ENCODE measurements at places on chromosomes 16 and 17. TPM values are rescaled to one million over a fixed set of nuclear protein-coding genes. Genes with fewer than 3 reads are reported as not detected.
A peak's percentile ranks its signal among the peaks of the same experiment; 100 is the strongest.

The KRT23 gene
- not detected for total RNA-seq

DNA sequence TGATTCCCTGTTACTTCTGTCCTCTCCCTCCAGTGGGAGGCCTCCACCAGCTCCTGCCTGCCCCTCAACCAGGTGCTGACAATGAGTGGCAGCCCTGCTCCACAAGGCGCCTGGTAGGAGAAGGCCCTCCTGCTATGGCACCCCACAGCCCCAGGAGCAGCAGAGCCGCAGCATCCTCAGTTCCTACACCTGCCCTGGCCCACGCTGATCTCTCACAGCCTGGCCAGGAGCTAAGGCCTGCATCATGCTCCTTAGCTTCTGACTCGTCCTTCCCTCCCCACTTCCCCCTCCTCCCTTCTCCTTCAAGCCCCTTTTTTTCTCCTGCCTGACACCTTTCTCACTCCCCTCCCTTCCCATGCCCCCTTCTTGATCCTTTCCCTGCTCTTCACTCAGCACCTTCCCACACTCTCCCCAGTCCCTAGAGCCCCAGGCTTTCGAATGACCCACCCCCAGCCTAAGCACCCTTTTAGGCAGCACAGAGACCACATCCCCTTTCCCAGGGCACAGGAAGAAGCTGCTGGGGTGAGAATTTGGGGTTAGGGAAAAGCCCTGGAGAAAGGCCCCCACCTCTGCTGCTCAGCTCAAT, 6.5 kb downstream of the PROCA1 start:
- H3K4me3 ChIP-seq = no peak overlapping the region
- no peak for DNase-seq
- H3K36me3 ChIP-seq = peaks cover 50% of the 10 kb centered on the region
- H3K4me1 ChIP-seq = no peaks in the 10 kb centered on the region
- no peak overlapping the region for H3K27ac ChIP-seq

DNA sequence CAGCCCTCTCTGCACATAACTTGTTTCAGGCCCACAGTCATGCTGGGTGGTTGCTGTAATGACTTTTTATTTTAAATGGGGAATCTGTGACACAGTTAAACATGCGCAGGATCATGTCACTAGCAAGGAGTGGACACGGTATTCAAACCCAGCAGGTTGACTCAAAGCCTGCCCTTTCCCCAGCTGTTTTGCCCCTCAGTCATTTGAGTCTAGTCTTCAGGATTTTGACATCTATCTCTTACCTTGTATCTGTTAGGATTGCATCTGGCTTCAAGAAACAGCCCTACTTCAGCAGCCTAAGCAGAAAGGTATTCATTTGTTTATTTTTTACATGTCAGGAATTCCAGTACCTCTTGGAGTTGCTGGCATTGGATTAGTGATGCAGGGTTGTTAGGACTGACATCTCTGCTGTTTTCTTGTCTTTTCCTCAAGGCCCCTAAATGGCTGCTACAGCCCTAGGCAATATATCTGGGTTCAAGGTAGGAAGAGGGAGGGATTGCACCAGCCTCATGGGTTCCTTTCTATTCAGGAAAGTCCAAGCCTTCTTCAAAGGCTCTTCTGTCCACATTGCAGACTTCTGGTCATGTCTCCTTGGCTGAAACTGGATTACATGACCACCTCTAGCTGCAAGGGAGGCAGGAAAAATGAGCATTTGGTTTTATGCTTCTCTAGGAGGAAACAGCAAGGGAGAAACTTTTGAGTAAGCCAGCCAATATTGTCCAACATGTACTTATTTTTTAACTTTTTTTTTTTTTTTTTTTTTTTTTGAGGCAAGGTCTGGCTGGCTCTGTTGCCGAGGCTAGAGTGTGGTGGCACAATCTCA, 22.8 kb downstream of the ABCC1 start:
- no peak overlapping the region for H3K4me3 ChIP-seq
- peak overlapping the region; percentile 73 for H3K27ac ChIP-seq
- no peaks in the 10 kb centered on the region for H3K27me3 ChIP-seq
- peaks cover 32% of the 10 kb centered on the region for H3K4me1 ChIP-seq
- DNase-seq = no peak

- peak overlapping the region; percentile 78 for H3K27ac ChIP-seq
- DNase-seq = no peak
- H3K4me1 ChIP-seq = peaks cover 19% of the 10 kb centered on the region
- peak overlapping the region; percentile 77 for H3K4me3 ChIP-seq
- H3K36me3 ChIP-seq = no peaks in the 10 kb centered on the region
- H3K27me3 ChIP-seq = no peaks in the 10 kb centered on the region
Measured at GRCh38 chr16:4767872-4768548, 1.0 kb upstream of the ZNF500 start.

DNA sequence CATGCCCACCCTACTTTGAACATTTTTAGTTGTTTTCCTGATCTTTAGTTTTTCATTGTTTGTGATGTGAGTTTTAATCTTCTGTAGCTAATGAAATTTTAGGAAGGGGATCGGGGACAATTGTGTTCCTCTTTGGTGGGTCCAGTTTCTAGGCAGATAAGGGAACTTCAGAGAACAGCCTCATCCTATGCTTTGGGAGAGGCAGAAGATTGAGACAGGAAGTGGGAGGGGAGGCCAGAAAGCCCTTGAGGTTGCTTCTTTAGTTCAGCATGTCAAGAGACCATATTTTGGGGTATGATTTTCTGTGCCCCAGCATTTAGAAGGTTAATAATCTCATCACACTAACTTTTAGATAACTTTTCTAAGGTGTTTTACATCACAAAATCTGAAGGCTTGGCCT, 191.0 kb downstream of the TANC2 start:
- H3K27me3 ChIP-seq = no peaks in the 10 kb centered on the region

DNA sequence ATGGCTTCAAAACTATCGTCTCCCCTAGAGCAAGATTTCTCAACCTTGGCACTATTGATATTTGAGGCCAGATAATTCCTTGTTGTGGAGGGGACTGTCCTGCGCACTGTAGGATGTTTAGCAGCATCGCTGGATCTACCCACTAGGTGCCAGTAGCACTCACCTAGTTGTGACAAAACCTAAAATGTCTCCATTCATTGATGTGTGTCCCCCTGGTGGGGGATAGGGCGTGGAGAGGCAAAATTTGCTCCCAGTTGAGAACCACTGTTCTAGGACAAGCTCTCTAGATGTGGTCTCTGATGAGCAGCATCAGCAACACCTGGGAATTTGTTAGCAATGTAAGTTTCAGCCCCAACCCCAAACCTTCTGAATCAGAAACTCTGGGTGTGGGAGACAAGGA, 259.0 kb downstream of the XYLT1 start:
- no peak overlapping the region for H3K27ac ChIP-seq
- no peaks in the 10 kb centered on the region for H3K27me3 ChIP-seq
- H3K36me3 ChIP-seq = no peaks in the 10 kb centered on the region
- no peaks in the 10 kb centered on the region for H3K4me1 ChIP-seq

The SPAG9 gene
- 133 TPM for total RNA-seq

GRCh38 chr16:89150090-89150835, 21.3 kb upstream of the CDH15 start:
- H3K4me1 ChIP-seq = peaks cover 4% of the 10 kb centered on the region
- DNase-seq = no peak
- no peak overlapping the region for H3K4me3 ChIP-seq
- H3K27ac ChIP-seq = no peak overlapping the region
- H3K36me3 ChIP-seq = peaks cover 59% of the 10 kb centered on the region
- no peaks in the 10 kb centered on the region for H3K27me3 ChIP-seq

The RND2 gene
- 0.17 TPM for total RNA-seq

All from psoas muscle (tissue), 8 donors.